Tibial nerve (tissue), 4 donors: ENCODE measurements at places on chromosomes 1 and 21.

DNA sequence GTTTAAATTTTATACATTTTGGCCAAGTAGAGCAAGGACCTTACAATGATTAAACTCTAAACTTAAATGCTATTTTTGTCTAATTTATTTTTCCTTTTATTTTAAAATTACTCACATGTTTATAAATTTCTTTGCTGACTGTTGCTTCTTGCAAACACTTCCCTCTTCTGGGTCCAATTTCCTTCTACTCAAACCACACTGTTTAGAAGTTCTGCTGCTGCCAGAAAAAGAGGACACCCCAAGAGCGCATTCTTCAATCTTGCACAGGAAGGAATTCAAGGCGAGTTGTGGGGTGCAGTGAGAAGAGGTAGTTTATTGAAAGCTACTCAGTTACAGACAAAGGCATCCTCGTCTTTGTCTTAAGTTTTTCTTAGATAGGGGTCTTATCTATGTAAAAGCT is 88.5 kb upstream of the NEK7 start:
- no peak overlapping the region for H3K4me3 ChIP-seq
- no peak overlapping the region for H3K27ac ChIP-seq
- H3K27me3 ChIP-seq: no peaks in the 10 kb centered on the region
- no peaks in the 10 kb centered on the region for H3K36me3 ChIP-seq
- no peaks in the 10 kb centered on the region for H3K4me1 ChIP-seq

- no peak for DNase-seq
- no peaks in the 10 kb centered on the region for H3K4me1 ChIP-seq
- H3K27me3 ChIP-seq: no peaks in the 10 kb centered on the region
These were observed 1.7 kb downstream of the DCAF8 start for GRCh38 chr1:160260406-160261382.

- H3K4me3 ChIP-seq: no peak overlapping the region
- no peaks in the 10 kb centered on the region for H3K27me3 ChIP-seq
- H3K27ac ChIP-seq: no peak overlapping the region
- DNase-seq: no peak
- no peaks in the 10 kb centered on the region for H3K36me3 ChIP-seq
These were observed 707.2 kb upstream of the ADAMTS5 start for GRCh38 chr21:27674041-27674615.

- H3K36me3 ChIP-seq: no peaks in the 10 kb centered on the region
- H3K27me3 ChIP-seq: no peaks in the 10 kb centered on the region
- DNase-seq: no peak
- peaks cover 11% of the 10 kb centered on the region for H3K4me1 ChIP-seq
- no peak overlapping the region for H3K27ac ChIP-seq
These were observed 237.9 kb downstream of the FOXD2 start for GRCh38 chr1:47675721-47676120.

GRCh38 chr1:167441222-167441621 is 77.1 kb downstream of the CD247 start:
- peaks cover 13% of the 10 kb centered on the region for H3K4me1 ChIP-seq
- H3K27me3 ChIP-seq: peaks cover 15% of the 10 kb centered on the region
- no peak overlapping the region for H3K4me3 ChIP-seq
- DNase-seq: no peak
- no peak overlapping the region for H3K27ac ChIP-seq
- H3K36me3 ChIP-seq: no peaks in the 10 kb centered on the region

DNA sequence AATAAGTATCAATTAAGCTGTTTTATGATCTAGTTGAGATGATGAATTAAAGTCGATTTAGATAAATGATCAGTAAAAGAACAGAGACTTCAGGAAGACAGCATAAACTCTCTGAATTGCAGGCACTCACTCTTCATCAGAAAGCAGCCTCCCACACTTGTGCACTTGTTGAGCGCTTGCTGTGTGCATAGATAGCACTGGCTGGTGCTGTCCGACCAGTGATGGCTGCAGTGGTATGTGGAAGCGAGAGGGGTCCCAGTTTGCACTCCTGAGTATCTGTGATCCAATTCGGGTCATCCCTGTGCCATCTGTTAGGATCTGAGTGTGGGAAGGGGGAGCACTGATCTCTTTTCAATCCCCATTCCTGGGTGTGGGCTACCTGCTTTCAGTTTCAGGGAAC is 137.8 kb downstream of the CAMTA1 start:
- H3K36me3 ChIP-seq: no peaks in the 10 kb centered on the region
- H3K4me3 ChIP-seq: no peak overlapping the region
- H3K27me3 ChIP-seq: no peaks in the 10 kb centered on the region
- no peak for DNase-seq
- peaks cover 16% of the 10 kb centered on the region for H3K4me1 ChIP-seq

DNA sequence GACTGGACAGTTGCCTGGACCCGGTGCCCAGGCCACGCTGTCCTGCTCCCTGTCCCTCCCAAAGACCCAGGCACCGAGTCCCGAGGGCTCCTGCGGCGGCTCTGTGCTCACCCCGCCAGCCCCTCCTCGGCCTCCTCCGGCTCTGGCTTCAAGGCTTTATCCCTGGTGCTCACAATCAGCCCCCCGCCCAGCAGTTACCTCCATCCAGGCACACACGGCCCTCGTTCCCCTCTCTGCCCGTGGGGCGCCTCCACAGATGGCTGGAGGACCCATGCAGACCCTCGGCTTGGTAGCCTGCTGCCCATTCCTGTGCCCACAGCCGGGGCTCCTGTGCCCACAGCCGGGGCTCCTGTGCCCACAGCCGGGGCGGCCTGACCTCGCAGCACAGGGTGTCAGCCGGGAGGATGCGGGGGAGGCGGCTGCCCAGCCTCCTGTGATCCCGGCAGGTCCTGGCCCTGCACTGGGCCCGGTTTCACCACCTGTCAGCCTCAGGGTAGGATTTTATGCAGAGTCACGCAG is 52.3 kb upstream of the COL18A1 start:
- peaks cover 73% of the 10 kb centered on the region for H3K4me1 ChIP-seq
- H3K27me3 ChIP-seq: no peaks in the 10 kb centered on the region
- DNase-seq: no peak
- no peaks in the 10 kb centered on the region for H3K36me3 ChIP-seq

GRCh38 chr1:183186841-183187240 is 777 bp downstream of the LAMC2 start:
- DNase-seq: no peak
- H3K4me1 ChIP-seq: peaks cover 6% of the 10 kb centered on the region
- no peaks in the 10 kb centered on the region for H3K27me3 ChIP-seq
- no peaks in the 10 kb centered on the region for H3K36me3 ChIP-seq
- H3K27ac ChIP-seq: no peak overlapping the region

DNA sequence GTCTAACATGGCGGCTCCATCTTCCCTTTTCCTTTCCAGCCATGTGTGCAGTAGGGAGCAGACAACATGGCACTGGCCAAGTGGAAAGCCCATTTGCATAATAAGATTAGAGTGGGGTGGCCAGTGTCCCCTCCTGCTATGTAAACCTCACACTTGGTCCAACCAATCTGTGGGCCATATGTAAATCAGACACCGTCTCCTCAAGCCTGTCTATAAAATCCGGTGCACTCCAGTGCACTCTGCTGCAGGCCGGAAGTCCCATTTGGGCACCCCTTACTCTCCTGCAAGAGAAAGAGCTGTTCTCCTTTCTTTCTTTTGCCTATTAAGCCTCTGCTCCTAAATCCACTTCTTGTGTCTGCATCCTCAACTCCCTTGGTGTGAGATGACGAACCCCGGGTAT is 44.1 kb downstream of the OLFML3 start:
- no peak for DNase-seq
- no peaks in the 10 kb centered on the region for H3K36me3 ChIP-seq
- no peak overlapping the region for H3K4me3 ChIP-seq
- no peak overlapping the region for H3K27ac ChIP-seq
- no peaks in the 10 kb centered on the region for H3K4me1 ChIP-seq

- H3K4me3 ChIP-seq: no peak overlapping the region
- no peak for DNase-seq
- no peaks in the 10 kb centered on the region for H3K27me3 ChIP-seq
- no peaks in the 10 kb centered on the region for H3K36me3 ChIP-seq
- H3K27ac ChIP-seq: no peak overlapping the region
These were observed 86.0 kb downstream of the SLC35F3 start for GRCh38 chr1:233990486-233990885.
